ENCODE measurements at places on chromosomes 6 and 20. TPM values are rescaled to one million over a fixed set of nuclear protein-coding genes. Genes with fewer than 3 reads are reported as not detected.

GRCh38 chr6:145491126-145491525 is 244.2 kb downstream of the EPM2A start:
- no peak for DNase-seq

GRCh38 chr6:43395776-43396175 is 26.3 kb upstream of the ZNF318 start:
- DNase-seq = no peak

DNA sequence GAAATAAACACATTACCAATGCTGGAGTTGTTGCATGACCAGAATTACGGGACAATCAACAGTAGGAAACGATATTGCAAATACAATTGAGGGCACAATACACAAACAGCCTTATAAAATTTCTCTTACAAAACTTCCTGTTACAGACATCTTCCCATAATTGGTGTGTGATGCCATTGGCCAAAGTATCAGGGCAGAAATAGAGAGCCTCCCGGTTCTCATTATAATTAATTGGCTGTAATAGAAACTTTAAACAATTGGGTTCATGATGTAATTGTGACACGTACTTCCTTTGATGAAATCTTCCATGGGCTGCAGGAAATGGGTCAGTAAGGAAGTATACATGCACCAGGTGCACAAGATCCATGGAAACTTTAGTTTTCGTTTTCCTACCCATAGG is 40.3 kb upstream of the RALGAPA2 start:
- no peak for DNase-seq

DNA sequence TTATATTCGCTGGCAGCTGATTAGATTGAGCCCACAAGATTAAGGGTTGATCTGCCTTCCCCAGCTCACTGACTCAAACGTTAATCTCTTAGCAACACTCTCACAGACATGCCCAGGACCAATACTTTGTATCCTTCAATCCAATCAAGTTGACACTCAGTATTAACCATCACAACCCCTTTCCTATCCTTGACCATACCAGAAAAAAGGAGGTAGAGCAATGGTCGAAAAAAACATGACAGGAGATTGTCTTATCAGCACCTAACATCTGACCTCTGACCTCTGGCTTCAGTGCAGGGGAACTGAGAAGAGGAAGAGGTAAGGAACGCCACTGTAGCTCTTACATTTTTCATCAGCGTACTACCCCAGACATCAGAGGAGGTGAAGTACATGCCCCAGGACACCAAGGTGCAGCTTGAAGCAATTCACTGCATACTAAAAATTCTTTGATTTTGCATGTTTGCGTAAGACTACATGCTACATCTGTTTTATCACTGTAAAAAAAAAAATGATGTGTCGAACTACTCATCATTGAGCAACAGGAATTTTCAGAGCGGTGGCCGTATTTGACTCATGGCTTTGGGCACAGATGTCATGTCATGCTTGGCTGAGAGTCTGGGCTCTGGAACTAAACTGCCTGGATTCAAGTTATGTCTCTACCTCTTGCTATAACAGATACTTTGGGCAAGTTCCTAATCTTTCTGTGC is 188.0 kb upstream of the TAB2 start:
- DNase-seq = no peak

DNA sequence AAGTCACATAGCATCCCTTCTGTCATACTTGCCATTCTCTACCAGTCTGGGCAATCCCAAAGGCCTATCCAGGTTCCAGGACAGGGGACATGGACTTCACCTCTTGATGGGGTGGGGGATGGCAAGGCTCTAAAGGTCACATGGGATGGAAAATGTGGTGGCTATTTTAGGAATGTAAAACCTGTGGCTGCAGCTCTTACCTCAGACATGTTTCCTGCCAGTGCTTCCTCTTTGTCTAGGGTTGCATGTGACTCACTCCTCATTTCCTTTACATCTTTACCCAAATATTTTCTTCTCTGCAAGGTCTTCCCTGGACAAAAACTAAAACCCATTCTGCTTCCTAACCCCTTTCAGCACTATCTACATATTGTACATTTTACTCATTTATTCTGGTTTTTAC is 135.7 kb downstream of the BTBD3 start:
- no peak for DNase-seq

GRCh38 chr6:143197377-143197776 is 136.7 kb downstream of the AIG1 start:
- DNase-seq = no peak

The MOCS1 gene
- 1.2 TPM for total RNA-seq

Data from NCI-H460 (cell line).